ENCODE measurements at places on chromosomes 5 and 9. TPM values are rescaled to one million over a fixed set of nuclear protein-coding genes. Genes with fewer than 3 reads are reported as not detected.

SLIT3 gene
- total RNA-seq: 62.5 TPM

GRCh38 chr5:137672001-137672400, 63.9 kb downstream of the KLHL3 start:
- DNase-seq: no peak
- H3K4me3 ChIP-seq: no peak overlapping the region
- no peaks in the 10 kb centered on the region for H3K27me3 ChIP-seq
- peaks cover 3% of the 10 kb centered on the region for H3K36me3 ChIP-seq

SMIM33 gene
- total RNA-seq: not detected

DNA sequence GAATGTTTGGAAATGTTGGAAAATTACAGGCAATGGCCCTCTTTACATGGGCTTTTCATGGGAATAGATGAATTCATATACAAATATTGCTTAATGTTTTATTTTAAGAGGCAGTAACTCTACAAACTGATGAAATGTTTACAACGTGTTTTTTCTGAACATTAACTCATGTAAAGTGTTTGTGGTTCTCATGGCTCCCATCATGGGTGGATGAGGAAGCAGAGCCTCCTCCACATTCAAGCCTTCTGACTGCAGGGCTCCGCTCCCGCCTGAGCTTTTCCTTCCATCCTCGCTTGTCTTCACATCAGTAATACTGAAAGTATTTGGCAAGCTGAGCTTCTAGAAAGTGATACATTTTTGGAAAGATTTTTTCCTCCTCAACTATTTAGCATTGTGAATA, 204.2 kb downstream of the ARHGAP26 start:
- H3K27me3 ChIP-seq: no peaks in the 10 kb centered on the region
- no peaks in the 10 kb centered on the region for H3K36me3 ChIP-seq
- no peak for DNase-seq
- H3K27ac ChIP-seq: no peak overlapping the region
- H3K4me3 ChIP-seq: no peak overlapping the region

DNA sequence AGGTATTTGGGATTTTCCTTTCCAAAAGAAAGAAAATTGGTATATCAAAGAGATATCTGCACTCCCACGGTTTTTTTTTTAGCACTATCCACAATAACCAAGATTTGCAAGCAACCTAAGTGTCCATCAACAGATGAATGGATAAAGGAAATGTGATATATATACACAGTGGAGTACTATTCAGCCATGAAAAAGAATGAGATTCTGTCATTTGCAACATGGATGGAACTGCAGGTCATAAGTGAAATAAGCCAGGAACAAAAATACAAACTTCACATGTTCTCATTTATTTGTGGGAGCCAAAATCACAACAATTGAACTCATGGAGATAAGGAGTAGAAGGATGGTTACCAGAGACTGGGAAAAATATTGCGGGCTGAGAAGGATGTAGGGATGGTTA, 9.8 kb downstream of the ANKRD31 start:
- H3K4me3 ChIP-seq: no peak overlapping the region
- no peak overlapping the region for H3K27ac ChIP-seq
- no peak for DNase-seq
- H3K4me1 ChIP-seq: no peaks in the 10 kb centered on the region
- no peaks in the 10 kb centered on the region for H3K27me3 ChIP-seq

- peak; percentile 54 for DNase-seq
- peak overlapping the region; percentile 73 for H3K27ac ChIP-seq
- H3K36me3 ChIP-seq: no peaks in the 10 kb centered on the region
- no peaks in the 10 kb centered on the region for H3K27me3 ChIP-seq
- H3K4me1 ChIP-seq: peaks cover 42% of the 10 kb centered on the region
- H3K4me3 ChIP-seq: no peak overlapping the region
Measured at GRCh38 chr9:18362901-18363685, 110.9 kb upstream of the ADAMTSL1 start.

GRCh38 chr5:56143373-56143714, 89.8 kb downstream of the ANKRD55 start:
- H3K36me3 ChIP-seq: no peaks in the 10 kb centered on the region
- H3K27ac ChIP-seq: no peak overlapping the region
- no peaks in the 10 kb centered on the region for H3K4me1 ChIP-seq
- no peak for DNase-seq
- H3K4me3 ChIP-seq: no peak overlapping the region

GRCh38 chr5:30099634-30100033, 1093.9 kb upstream of the CDH6 start:
- H3K36me3 ChIP-seq: no peaks in the 10 kb centered on the region
- no peak for DNase-seq
- H3K27me3 ChIP-seq: no peaks in the 10 kb centered on the region
- H3K4me3 ChIP-seq: no peak overlapping the region
- no peak overlapping the region for H3K27ac ChIP-seq
- no peaks in the 10 kb centered on the region for H3K4me1 ChIP-seq

DNA sequence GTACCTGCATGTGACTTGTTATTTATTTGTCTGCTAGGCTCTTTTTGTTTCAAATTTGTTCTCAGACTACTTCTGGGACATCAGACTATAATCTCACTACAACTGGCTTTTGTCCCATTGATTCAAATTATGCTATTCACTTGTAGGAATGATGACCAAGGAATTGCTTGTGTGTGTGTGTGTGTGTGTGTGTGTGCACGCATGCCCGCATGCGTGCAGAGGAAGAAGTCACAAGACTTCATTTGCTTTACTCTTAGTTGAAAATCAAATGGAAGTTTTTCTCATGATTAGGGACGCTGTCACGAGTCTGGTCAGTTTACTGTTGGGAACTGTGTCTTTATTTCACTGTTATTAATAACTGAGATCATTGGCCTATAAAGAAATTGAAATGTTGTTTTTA, 268.7 kb downstream of the RAB3C start:
- H3K4me3 ChIP-seq: no peak overlapping the region
- no peaks in the 10 kb centered on the region for H3K36me3 ChIP-seq
- H3K27ac ChIP-seq: no peak overlapping the region
- H3K27me3 ChIP-seq: no peaks in the 10 kb centered on the region
